Thoracic aorta (tissue), 2 donors: ENCODE measurements at places on chromosomes 5 and 9. TPM values are rescaled to one million over a fixed set of nuclear protein-coding genes. Genes with fewer than 3 reads are reported as not detected.

PLPPR1 gene
- not detected for total RNA-seq

C9 gene
- not detected for total RNA-seq

BTNL8 gene
- total RNA-seq = not detected

PCDHB16 gene
- total RNA-seq = 11.6 TPM

ISL1 gene
- not detected for total RNA-seq

ENTPD8 gene
- total RNA-seq = not detected

PALM2AKAP2 gene
- 45.9 TPM for total RNA-seq

- no peak for DNase-seq
Observed at GRCh38 chr5:173742432-173742816, 126.0 kb upstream of the BOD1 start.

DNA sequence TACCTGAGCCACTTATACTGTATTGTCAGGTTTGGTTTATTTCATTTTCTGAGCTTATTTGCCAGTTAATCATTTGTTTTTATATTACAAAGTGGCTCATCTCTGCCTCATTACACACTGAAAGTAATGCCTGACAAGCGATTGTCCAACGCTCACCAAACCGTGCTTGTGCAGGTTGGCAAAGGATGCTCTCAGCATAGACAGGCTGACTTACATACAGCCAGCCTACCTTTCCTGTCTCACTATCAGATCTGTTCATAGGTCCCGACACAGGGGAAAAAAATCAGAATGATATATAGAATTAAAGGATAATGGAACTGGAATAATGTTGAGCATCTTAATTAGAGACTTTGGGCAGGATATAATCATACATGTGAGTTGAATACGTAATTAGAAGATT lies 739.7 kb upstream of the RIOK2 start:
- no peak for DNase-seq

- no peak for DNase-seq
Observed at GRCh38 chr9:129895376-129896268, 60.4 kb downstream of the USP20 start.
